Stomach (tissue), 19 donors: ENCODE measurements at places on chromosomes 2 and 18.
A peak's percentile ranks its signal among the peaks of the same experiment; 100 is the strongest.

DNA sequence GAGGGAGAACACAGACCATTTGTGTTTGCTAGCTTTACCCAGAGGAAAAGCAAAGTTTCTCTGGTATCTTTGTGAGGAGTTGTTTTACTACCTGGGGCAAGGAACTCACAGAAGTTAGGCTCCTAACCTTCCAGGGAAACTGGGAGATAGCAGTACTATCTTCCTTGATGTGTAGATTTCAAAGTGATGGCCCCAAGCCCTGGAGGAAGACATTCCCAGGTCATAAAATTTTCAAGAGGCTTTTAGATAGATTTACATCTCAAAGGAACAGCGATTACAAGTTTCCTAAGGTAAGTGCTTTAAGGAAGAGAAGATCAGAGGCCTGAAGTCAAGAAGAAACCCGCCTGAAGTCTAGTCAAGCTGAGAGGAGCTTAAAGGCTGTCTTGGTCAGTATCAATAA lies 1187.8 kb upstream of the TMEFF2 start:
- no peak for DNase-seq

- no peak for DNase-seq
Observed at GRCh38 chr2:98772536-98772935, 41.6 kb upstream of the MGAT4A start.

DNA sequence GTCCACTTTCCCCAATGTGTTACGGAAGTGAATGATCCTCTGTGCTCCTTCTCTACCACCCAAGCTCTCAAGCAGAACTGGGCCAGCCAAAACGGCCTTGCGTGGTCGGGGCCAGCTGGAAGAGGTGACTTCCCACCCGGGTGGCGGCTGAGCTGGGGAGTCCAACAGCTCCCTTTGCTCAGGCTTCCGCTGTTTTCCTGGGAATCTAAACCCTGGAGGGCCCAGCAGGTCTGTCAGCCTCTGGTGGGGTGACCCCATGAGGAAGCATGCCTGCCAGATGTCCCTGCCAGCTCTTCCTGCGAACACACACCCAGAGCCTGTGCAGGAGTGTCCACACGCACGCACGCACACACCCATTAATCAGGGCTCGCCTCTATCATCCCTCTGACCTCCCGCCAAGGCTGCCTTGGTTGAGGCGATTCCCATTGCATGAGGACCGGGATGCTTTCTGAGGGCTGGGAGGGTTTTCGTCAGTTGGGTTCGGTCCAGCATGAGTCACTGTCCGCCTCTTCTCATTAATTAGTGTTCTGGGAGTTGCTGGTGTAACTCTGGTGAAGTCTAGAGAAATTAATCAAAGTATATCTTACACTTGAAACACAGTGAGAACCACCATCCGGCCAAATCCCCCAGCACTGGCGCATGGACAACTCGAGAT lies 90.6 kb downstream of the TWIST2 start:
- peak; percentile 93 for DNase-seq

- DNase-seq, result no peak
Observed at GRCh38 chr2:7845332-7845731, 836.5 kb upstream of the ID2 start.

DNA sequence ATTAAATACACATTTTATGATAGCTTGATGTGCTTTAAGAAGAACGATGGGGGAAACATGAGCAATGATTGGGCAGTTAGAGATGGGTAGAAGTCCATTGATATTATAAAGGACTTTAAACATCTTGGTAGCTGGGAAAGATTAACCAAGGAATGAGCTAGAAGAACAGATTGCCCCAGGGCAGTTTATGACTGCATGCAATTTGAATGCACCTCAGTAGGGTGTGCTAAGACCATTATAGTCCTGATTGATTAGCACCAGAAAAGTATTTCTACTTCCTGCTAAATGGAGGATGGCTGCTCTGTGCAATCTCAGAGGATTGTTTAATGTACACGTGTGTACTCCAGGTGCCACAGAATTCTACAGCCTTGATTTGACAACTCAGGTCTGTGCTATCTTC lies 641.9 kb downstream of the CNTNAP5 start:
- peak; percentile 6 for DNase-seq

DNA sequence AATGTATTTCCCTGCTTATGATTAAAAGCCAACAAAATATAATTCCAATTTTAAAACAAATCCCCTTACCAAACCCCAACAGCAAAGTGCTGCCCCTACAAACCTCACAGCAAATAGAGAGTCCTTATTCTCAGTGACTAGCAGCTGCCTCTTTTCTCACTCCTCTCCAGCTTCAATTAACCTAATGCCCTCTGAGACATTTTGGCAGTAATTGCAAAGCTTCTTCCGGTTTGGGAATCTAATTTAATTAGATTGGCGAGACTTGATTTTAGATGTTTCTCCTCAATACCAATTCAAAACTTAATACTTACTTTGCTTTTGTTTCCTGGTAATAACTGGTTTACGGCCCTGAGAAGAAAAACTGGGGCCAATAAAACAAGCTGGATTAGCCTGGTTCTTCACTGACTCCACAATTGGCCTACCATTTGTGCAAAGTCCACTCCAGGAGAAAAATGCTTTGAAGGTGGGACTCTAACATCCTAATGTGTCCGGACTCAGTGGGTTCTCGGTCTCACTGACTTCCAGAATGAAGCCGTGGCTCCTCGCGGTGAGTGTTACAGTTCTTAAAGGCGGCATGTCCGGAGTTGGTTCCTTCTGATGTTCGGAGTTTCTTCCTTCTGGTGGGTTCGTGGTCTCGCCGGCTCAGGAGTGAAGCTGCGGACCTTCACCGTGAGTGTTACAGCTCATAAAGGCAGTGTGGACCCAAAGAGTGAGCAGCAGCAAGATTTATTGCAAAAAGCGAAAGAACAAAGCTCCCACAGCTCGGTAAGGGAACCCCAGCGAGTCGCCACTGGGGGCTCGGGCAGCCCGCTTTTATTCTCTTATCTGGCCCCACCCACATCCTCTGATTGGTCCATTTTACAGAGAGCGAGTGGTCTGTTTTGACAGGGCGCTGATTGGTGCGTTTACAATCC lies 52.8 kb downstream of the SLC35F5 start:
- DNase-seq, result no peak

DNA sequence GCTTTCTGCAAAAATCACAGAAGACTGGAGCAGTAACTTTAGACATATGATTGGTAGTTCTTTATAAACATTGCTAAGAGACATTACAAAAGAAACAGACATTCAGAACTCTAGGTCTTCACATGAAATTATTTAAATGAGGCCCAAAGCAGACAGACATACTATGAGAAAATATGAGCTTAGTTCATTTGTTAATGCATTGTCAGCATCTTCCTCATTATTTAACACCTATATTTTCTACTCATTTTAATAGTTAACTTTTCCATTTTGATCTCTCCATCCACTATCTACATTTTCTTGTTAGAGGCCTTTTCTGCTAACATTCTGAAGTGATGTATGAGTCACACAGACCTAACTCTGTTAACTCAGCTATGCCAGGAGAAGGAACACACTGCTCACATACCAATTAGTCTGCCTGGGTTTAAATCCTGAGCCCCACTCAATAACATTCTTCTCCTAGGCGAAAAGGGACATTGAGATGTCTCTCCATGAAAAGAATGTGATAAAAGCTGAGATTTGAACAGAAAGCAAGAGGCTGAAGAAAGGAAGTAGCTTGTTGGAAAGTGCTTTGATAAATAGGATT lies 400.3 kb upstream of the PKDCC start:
- no peak for DNase-seq

DNA sequence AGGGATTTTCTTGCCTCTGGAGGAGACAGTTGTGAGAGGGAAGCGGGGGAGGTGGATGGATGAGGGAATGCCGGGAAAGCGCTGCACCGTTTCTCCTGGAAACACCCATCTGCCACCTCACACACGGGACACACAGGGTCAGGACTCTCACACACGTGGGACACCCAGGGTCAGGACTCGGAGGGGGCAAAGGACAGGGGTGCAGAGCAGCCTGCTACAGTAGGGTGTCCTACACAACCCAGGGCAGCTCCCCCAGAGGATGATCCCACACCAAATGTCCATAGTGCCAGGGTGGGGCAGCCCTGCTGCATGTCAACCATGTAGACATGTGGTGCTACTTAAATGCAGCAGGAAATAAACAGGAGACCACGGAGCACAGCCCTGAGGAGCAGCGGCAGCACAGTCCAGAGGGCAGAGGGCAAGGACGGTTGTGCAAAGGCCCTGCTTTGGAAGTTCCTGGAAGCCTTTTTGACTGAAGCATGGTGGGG lies 5.1 kb downstream of the RAMP1 start:
- DNase-seq, result no peak

GRCh38 chr2:130846233-130846632 lies 9.5 kb downstream of the ARHGEF4 start:
- DNase-seq, result no peak

DNA sequence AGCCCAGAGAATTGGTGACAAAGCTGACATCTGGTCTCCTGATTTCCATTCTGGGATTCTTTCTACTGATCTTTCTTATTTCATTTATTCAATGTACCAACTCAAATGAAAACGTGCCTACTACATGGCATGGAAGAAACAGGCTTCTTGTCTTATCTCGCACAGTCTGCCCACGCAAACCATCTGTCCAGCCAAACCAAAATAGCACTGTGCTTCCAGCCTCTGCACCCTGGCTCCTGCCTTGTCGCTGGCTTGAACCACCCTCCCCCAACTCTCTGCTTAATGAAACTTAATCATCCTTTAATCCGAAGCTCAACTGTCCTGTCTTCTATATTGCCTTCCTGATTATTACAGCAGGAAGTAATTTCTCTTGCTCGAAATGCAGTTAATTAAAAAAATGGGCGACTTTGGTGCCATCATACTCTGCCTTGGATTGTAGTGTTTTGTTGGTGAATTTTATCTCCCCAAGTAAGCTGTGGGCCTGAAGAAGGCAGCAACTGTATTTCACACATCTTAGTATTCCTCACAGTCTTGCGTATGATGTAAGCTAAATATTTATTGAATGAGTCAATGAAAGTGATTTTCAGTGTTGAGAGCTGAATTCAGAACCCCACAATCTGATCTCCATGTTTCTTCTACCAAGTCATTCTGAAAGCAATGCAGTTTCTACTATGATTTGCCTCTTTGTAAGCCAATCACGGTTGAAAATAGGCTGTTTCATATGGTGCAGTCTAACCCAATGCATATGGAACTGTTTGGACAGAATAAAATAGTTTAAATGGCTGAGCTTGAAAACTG lies 190.8 kb downstream of the TMEM247 start:
- no peak for DNase-seq

- peak; percentile 80 for DNase-seq
Observed at GRCh38 chr2:169716238-169716886, 17.3 kb upstream of the KLHL23 start.

GRCh38 chr2:205054789-205055188 lies 509.5 kb downstream of the PARD3B start:
- DNase-seq, result no peak

GRCh38 chr18:3902676-3903075 lies 452.7 kb downstream of the TGIF1 start:
- no peak for DNase-seq
